ENCODE measurements at places on chromosomes 11 and 22.

GRCh38 chr11:44467413-44467812 lies 98.0 kb upstream of the CD82 start:
- no peak for DNase-seq

GRCh38 chr11:70574725-70575347 lies 176.5 kb downstream of the CTTN start:
- no peak for DNase-seq

DNA sequence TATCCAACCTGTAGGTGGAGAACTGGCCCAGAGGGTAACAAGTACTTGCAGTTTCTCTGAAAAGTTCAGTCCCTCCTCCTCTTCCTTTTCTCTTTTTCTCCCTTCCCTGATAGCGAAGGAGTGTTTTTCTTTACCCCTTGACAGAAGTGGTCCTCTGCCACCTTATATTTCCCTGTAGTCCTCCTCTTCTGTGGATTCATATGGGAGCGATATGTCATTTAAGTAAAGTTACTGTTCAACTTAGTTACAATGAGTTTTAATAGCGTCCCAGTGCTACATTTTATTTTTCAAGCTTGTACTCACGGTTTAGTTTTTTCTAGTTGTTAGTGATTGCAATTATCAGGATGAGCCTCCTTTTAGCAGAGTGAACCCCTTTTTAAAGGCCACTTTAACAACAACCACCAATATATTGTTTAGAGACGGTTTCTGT lies 1.4 kb downstream of the PCF11 start:
- no peak for DNase-seq

- no peak for DNase-seq
These were observed 156.8 kb upstream of the BDNF start for GRCh38 chr11:27857014-27857413.

DNA sequence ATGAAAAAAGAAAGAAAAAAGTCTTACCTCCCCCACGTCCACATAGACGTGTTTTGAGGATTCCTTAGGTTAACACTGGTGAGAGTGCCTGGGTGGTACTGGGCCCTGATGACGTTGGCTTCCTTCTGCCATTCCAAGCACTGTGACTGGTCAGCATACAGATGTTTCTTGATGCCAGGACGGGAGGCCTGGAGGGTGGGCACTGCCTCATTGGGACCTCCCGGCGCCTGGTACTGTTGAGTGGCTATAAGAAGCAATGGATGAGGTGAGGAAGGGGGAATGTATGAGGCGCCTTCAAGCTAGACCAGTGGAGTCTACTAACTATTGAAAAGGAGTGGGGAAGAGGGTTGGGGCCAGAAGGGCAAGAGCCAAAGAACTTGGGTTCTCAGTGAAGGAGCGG lies 45.3 kb downstream of the MICAL2 start:
- DNase-seq: no peak

- DNase-seq: no peak
These were observed 297.0 kb downstream of the CTTN start for GRCh38 chr11:70695086-70695960.

DNA sequence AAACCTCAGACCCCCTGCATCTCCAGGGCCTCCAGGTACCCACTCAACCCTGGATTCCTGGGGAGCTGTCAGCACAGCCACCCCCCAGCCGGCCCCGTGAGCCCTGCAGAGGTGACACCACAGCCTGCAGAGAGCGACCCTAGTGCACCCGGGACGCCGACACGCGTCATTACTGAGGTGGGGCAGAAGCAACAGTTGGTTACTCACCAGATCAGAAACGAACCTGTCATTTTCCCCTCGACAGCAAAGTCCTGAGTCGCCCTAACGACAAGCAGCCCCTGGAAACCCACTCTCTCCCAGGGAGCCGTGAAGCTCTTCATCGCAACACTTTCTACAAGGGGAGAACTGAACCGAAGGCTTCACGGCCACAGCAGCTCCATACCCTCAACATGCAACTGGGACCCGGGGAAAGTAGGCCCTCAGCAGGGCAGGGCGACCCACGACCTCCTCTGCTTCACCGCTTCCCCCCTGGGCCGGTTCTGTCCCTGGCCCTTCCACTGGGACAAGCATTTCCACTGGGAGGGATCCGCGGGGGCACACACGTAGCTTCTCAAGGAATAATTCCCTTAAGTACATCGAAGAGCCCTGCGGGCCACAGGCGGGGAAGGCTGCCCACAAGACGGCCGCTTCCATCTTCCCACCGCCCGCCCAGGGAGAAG lies 1.6 kb downstream of the BRD1 start:
- DNase-seq: no peak

DNA sequence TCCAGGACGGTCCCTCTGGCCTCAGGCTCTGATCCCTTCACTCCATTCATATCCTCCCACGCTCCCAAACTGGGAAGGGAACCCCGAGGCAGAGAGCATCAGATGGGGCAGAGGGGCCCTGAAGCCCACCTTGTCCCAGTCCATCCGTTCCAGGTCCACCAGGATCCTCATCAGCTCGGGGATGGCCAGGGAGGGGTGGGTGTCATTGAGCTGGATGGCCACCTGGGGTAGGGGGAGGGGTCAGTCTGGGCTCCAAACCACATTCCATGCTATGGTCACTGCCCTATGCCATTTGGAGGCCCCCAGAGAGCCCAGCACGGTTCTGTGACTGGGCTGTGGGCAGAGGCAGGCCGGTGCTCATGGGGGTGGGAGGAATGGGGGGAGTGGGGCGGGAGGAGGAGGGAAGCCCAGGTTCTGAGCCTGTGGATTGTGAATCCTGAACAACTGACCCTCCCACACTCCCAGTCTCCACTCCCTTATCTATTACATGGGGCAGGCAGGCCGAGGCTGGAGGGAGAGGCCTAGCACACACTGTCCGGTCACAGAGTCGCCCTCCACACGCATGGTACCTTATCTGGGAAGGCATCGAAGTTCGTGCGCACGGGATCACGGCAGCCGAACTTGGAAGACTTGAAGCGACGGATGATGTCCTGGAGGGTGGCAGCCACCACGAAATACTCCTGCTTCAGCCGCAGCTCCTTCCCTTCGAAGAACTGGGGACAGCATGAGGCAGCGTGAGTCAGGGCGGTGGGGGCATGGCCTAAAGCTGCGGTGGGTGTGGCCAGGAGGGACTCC lies 5.5 kb downstream of the PYGM start:
- no peak for DNase-seq

GRCh38 chr11:30046578-30046945 lies 29.7 kb upstream of the KCNA4 start:
- no peak for DNase-seq

GRCh38 chr11:26333906-26334305 lies 2.0 kb downstream of the ANO3 start:
- no peak for DNase-seq

All from GM12878 (cell line).